ENCODE measurements at places on chromosomes 3 and 15.

DNA sequence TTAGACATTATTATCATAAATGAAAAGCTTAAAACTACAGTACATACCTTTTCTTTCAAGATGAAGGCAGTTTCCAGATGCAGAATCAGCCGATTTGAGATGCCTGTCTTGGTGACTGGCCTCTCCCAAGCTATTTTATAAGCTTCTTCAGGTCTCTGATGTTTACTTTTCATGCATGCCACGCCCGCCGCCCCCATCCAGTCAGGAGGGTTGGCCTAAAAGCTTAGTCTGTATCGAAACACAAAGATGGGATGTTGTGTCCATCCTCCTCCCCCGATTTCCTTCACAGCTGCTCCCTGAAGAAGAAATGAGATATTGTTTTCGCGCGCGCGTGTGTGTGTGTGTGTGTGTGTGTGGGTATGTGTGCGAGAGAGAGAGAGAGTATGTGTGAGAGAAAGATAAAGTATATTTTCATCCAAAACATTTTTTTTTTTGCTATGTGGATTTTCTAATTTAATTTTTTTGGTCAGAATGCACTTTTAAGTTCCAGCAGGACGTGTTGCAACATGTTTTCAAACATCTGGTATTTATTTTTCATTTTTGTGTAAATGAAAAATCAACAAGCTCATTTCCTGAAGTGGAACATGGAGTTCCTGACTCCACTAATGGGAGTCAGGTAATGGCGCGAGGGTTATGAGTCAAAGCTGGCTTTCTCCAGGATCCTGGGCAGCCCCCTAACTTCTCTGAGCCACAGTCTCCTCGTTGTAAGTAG is at the start of gene APOD:
TSS of gene APOD (minus strand) at position 110 of the 712 bp plus-strand sequence. CDS start 4,479 bp downstream, outside the sequence.
- peak; percentile 20 for DNase-seq

DNA sequence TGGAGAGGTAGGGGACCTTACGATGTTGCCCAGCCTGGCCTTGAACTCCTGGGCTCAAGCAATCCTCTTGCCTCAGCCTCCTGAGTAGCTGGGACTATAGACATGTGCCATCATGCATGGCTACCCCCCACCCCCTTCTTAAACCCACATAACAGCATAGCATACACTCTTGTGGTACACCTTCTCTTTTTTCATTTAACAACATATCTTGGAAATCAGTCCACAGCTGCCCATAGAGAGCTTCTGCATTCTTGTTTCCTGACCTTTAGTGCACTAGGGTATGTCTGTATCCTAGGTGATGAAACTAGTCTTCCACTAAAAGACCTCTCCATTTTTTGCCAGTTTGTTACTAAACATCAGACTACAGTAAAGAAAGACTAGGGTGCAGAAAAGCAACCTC is 33.0 kb downstream of the SLC28A1 start:
- no peak for DNase-seq

DNA sequence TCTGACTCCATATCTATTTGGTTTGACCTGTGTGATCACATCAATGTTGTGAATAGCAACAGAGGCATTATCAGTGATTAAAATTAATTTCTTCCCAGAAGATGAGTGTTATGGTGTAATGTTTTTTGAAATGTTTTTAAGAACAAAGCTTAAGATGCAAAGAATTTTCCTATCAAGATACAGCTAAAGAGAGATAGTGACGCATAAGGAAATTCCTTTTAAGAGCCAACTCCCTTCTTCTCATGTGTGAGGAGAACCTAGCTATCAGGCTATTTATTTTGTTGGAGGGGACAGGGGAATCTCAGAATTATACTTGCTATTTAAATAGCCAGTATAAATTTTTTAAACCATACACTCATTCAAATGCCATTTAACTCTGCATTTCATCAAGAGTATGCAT is 71.3 kb downstream of the COL8A1 start:
- DNase-seq, result no peak

DNA sequence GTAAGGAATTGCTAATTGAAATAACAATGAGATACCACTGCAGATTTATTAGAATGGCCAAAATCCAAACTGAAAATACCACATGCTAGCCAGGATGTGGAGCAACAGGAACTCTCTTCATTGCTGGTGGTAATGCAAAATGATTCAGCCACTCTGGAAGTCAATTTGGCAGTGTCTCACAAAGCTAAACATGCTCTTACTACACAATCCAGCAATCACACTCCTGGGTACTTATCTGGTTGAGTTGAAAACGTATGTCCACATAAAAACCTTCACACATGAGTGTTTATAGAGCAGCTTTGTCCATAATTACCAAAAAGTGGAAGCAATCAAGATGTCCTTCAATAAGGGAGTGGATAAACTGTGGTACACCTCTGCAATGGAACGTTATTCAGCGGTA is 113.3 kb downstream of the SMAD6 start:
- DNase-seq, result no peak

DNA sequence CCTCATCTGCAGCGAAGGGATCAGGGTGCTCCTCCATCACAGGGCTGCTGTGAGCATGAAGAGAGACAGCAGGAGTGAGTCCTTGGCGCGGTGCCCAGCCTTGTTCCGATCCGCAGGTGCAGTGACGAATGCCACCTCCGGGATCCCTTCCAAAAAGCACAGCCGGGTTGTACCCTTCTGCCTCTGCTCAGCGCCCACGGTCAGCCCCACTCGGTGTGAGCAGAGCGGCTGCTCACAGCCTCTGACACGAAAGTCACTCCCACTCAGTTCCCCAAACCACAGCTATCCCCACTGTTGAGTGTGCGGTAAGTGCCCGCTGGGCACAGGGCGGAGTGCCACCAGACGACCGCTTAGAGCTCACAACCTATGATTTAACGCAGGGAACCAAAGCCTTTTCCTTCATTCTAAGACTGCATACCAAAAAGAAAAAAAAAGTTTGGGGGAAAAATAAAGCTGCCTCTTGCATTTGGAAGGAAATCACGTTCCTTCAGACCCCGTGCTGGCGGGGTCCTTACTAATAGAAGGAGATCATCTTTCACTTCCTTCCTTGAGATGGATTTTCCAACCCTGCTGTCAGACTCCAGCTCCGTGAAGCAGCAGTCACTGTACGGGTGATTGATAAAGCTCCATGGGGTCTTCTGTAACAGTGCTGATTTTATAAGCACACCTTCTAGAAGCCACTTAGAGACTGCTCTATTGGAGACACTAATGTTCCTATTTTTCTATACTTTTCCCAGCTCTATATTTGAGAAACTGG is 34.7 kb upstream of the TUBGCP5 start:
- DNase-seq, result peak; percentile 17

GRCh38 chr3:132788301-132788671 is 66.1 kb upstream of the NPHP3 start:
- DNase-seq, result no peak

GRCh38 chr3:140655678-140656077 is 22.2 kb upstream of the TRIM42 start:
- no peak for DNase-seq

DNA sequence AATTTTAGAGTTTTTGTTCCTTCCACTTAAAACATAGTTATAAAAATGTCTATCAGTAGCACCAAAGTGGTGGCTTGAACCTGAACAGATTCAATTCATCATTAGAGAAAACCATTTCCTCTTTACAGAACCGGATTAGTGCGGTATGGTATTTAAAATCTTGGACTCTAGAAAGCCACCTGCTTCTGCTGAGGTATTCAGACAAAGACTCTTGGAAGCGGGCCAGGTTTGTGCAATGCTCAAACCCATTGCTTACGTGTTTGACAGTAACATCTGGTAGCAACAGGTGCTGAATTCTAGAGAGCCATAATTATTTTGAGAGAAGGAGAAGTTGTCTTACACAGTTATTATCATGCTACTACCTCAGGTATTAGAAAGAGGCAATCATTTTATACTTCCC is 290.5 kb downstream of the NAALADL2 start:
- peak; percentile 99 for DNase-seq

- DNase-seq, result no peak
Observed at GRCh38 chr15:60394689-60395097, 3.1 kb downstream of the ANXA2 start.

- no peak for DNase-seq
Observed at GRCh38 chr3:72804361-72804760, 43.9 kb downstream of the SHQ1 start.

DNA sequence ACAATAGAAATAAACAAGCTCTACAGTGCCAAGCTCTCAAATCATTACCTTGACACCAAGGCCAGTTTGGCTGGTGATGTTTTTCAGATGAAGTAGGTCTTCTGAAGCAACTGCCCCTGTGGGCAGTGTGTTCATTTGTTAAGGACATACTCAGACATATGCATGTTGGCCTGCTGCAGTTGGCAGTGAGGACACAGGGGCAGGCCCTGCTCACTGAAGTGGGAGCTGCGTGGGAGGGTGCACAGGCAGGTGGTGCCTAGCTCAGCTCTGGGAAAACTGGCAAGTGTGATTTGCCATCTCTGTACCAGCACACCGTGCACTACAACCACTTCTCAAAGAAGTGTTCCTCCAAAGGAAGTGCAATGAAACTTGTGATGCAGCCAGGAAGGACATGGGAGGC is 28.5 kb upstream of the SNRK start:
- no peak for DNase-seq

DNA sequence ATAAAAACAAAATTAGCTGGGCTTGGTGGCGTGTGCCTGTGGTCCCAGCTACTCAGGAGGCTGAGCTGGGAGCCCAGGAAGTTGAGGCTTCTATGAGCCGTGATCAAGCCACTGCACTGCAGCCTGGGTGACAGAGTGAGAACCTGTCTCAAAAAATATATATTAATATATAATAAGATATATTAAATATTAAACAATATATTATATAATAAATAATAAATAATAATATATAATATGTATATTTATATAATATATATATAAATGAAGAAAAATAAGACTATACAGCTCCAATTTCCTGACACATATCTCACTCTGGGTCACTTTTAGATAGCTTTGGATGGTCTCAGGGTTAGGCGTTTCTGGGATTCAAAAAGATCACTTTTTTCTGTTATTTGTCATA is 74.2 kb upstream of the DPPA4 start:
- DNase-seq, result no peak

GRCh38 chr15:81642451-81642990 is 268.5 kb upstream of the TMC3 start:
- DNase-seq, result no peak

DNA sequence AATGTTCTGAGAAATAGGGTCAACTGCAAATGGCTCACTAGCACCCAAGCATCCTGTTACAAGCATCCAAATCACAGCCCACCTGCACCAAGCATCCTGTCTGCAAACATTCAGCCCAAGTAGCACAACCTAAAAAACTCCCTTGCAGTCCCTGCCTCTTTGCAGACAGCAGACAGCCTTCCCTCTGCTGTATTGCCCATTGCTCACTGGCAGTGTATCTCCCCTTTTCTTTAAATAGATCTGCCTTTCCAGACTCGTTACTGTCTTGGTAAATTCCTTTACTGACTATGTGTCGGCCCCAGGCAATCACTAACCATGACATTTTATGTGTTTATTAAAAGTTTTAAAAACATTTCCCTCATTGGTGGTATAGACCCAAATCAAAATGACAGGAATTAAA is 155.4 kb downstream of the ADAMTSL3 start:
- no peak for DNase-seq

DNA sequence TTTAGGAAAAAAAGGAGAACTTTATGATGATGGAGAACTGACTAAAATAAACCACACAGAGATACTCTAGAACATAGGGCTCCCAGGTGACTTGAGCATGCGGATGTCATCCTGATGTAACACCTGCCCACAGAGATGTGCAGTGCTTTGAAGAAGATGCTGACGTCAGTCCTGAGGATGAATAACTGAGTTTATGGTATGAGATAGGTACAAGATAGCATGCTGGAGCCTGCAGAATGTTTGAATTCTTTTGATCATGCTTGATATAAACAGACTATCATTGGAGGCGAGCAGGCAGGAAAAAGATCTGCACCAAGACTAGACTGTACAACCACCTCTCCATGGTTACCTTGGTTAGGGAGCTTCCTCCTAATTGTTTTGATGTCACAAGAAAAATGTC is 12.4 kb downstream of the CCR4 start:
- no peak for DNase-seq

- no peak for DNase-seq
Observed at GRCh38 chr3:197597335-197597734, 41.6 kb upstream of the BDH1 start.

GRCh38 chr3:154864947-154865346 is 215.2 kb upstream of the MME start:
- DNase-seq, result no peak

Measured in DMS153 (cell line).